H9 (cell line): ENCODE measurements at places on chromosomes 11 and 22. TPM values are rescaled to one million over a fixed set of nuclear protein-coding genes. Genes with fewer than 3 reads are reported as not detected.
A peak's percentile ranks its signal among the peaks of the same experiment; 100 is the strongest.

- no peak for DNase-seq
These were observed 264.2 kb downstream of the GRM5 start for GRCh38 chr11:88801484-88802123.

DNA sequence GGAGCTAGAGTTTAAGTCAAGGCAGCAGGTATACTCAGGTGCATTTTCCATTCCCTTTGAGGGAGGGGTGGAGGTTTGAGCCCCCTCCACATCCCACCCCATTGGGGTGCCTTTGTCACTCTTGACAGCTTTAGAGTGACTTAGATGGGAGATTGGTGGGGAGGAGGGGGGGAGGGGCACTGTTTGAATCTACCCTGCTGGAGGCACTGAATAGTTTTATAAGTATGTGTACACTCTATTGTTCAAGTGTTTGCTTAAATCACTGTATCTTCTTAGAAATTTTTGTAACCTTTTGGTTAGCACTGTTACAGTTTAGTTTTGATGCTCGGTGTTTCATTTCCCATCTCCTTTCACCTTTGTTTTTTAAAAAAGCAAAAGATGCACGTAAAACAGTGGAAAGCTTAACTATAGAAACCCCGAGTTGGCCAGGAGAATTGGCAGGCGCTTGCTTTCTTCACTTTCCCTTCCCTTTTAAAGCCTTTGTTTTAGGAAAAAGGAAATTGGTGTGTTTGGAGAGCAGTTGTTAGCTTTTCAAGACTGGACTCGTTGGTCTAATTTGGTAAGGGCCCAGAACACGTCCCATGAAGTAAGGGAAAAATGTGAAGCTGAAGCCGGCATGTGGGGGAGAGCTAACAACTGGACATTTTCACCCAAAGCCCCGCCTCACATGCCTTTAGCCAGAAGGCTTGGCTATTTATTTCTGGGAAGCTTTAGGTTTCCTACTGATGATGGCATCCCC is 42.8 kb downstream of the TNRC6B start:
- DNase-seq = peak; percentile 14

DNA sequence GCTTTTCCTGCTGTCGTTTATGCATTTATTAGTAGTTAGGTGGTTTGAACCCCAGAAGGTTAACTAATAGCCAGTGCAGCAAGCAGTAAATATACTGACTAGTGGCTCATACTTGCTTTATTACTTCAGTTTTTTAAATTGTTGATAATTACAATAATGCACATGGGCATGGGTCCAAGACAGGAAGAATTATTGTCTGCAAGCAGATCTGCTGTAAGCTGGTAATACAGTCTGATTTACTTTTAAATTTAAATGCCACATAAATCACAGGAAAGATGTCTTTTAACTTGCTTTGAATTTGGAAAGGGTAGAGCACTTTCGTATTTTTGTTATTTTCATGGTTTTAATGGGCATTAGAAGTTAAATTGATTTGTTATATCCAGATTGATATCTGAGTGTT is 27.1 kb downstream of the APLP2 start:
- no peak for DNase-seq

GRCh38 chr22:28791841-28792490 is 8.4 kb downstream of the XBP1 start:
- no peak for DNase-seq

Gene IFITM2
- total RNA-seq = 421 and 425 TPM in 2 replicates

Gene RBM14
- total RNA-seq = 164 and 171 TPM in 2 replicates

Gene CCDC34
- total RNA-seq = 24.5 and 25.2 TPM in 2 replicates
